ENCODE measurements at places on chromosomes 7 and 10. TPM values are rescaled to one million over a fixed set of nuclear protein-coding genes. Genes with fewer than 3 reads are reported as not detected.

WDFY4 gene
- polyA plus RNA-seq, result 1.1 TPM

ITPRIP gene
- polyA plus RNA-seq, result 10.9 TPM

RAB19 gene
- polyA plus RNA-seq, result 2.1 TPM

HTRA1 gene
- polyA plus RNA-seq, result 150 TPM

ENO4 gene
- polyA plus RNA-seq, result 1.3 TPM

ACBD7 gene
- polyA plus RNA-seq, result 6.0 TPM

PON1 gene
- 0.39 TPM for polyA plus RNA-seq

ABCC2 gene
- 6.0 TPM for polyA plus RNA-seq

- DNase-seq, result no peak
Measured at GRCh38 chr7:128263420-128263819, 22.3 kb downstream of the LEP start.

DNA sequence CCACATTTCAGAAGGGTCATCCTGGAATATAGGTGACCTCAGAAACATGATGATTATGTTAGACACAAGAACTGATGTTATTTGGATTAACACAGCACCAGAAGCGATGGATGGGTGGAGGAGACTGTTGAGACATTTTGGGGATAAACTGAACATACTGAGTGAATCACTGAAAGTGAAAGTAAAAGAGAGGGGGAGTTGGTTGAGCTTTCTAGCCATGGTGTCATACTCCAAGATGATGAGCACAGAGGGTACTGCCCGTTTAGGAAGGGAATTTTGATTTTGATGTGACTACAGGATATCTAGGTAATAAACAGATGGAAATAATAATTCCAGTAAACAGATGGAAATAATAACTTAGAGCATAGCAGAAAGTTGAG lies 248.0 kb upstream of the NPY start:
- no peak for DNase-seq

DNA sequence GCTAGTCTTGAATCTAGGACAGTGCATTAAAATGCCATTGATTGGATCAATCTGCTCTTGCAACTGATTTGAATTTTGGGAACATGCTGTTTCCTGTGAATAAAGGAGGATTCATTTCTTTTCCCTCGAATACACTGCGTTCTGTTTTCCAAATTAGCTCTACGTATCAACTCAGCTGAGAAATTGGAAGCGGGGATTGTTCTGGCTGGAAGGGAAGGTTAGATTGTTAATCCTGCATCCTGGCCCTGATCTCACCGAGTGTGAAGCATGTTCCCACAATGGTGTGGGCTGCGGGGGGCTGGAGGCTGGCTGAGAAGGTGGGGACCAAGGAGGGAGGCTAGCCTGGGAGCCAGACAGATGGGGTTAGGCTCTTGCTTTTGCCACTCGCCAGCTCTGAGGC lies 17.6 kb downstream of the HTRA1 start:
- DNase-seq, result no peak

DNA sequence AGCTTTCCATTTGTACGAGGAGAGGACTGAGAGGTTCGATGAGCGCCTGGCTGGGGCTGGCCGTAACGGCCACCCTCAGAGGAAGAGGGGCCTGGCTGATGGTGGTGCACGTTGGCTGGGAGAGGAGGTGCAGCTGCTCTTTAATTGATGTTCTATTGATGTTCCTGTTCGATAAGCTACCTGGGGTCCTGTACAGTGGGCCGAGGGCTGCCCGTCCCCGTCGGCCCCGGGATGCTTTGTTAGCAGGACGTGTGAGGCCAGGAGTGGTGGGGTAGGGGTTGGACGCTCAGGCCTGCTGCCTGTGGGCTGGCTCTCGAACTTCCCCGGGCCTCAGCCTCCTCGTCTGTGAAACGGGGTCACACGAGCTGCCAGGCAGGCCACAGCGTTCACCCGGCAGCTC lies 25.4 kb downstream of the FAM20C start:
- DNase-seq, result no peak

DNA sequence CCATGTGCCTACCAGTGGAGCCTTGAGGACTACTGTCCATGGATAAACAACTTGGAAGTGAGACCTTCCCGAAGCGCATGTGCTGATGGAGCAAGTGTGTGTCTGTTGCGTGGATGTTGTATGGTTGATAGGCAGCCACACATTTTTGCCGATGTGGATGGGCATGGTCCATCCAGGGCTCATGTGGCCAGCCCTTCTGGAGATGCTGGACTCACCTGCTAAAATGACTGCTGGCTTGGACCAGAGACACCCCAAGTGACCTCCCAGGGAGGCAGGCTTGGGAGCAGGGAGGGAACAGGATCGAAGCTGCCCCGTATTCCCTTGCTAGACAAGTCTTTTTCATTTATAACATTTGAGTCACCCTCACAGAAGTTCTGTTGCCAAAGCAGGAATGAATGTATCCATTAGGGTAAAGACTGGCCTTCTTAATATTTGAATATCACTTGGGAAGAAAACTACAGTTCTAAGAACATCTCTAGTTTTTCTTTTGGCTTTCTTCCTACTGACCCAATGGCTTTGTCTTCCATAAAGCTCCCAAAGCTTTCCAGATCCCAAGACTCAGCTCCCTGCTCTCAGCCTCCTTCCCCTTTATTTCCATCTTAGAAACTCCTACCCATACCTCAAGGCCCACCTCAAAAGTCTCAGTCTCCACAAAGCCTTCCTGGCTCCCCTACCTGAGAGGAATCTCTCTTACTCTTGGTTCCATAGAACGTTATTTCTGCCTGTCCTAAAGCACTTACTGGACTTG lies 3.0 kb downstream of the PTPRE start:
- DNase-seq, result no peak

DNA sequence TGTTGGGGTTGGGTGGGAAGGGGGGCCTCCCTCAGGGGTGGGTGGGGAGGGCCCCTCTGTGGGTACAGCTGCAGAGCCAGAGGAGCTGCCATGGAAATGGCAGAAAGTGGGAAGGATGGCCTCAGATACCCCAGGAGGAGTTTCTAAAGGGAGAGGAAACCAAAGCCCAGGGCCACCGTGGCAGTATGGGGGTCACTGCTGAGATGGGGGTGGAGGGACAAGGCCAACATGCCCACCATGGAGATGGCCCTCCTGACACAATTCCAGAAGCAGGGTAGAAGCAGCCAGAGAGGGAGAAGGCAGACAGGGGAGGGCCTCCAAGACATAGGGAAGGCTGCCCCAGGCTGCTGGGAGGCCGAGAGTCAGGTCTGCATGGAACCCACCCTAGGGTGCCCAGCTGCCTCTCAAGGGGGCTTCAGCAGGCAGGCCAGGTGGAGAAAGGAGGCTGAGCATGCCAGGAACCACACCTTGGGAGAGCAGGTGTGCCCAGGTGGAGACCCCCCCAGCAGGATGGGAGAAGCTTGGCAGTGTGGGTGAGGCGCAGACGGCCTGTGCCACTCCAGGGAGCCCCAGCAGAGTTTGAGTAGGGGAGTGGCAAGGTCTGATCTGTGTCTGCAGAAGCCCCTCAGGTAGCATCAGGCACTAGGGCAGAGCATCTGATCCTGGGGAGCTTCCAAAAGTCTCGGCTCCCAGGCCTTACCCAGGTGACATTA lies 146.8 kb downstream of the ARHGAP22 start:
- DNase-seq, result no peak

DNA sequence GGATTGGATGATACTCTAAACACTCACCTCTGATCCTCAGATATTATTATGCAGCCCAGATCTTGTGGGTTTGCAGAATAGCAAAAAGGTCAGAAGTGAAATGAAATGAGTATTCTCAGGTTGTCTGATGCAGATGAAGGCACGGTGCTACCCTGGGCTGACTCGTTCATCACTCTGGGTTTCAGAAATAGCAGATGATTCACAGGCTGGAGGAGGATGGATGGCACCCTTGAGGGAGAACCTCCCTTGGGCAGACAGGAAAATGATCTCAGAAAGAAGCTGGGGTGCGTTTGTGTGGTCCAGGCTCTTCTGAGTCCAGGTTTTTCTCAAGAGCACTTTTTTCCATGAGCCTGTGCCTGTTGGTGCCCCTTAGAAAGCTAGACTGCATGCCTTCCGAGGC lies 515.8 kb upstream of the MKI67 start:
- no peak for DNase-seq

- DNase-seq, result no peak
Measured at GRCh38 chr7:66790196-66790595, 49.7 kb downstream of the RABGEF1 start.

DNA sequence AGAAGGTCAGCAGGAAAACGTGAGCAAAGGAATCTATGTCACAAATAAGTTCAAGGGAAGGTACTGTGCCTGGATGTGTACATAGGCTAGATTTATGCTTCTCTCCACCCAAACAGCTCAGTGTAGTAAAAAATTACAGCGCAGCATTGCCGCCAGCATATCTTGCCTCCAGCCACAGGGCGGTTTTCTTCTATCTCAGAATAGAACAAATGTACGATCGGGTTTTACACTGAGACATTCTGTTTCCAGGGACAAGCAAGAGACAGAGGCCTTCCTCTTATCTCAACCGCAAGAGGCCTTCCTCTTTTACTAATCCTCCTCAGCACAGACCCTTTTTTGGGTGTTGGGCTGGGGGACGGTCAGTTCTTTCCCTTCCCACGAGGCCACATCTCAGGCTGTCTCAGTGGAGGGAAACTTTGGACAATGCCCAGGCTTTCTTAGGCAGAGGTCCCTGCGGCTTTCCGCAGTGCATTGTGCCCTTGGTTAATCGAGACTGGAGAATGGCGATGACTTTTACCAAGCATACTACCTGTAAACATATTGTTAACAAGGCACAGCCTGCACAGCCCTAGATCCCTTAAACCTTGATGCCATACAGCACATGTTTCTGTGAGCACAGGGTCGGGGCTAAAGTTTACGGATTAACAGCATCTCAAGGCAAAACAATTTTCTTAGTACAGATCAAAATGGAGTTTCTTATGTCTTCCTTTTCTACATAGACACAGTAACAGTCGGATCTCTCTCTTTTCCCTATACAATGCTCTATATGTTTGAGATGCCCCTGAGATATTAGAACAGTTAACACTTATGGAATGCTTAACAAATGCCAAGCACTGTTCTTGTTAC lies 11.6 kb upstream of the ABHD11 start:
- no peak for DNase-seq
